ENCODE measurements at places on chromosomes 3 and 15. TPM values are rescaled to one million over a fixed set of nuclear protein-coding genes. Genes with fewer than 3 reads are reported as not detected.

The MUC20 gene
- 2.9 TPM for total RNA-seq

The C3orf22 gene
- total RNA-seq: not detected

The AHSG gene
- not detected for total RNA-seq

The GUCA1C gene
- not detected for total RNA-seq

The SLC28A2 gene
- not detected for total RNA-seq

The PLSCR5 gene
- not detected for total RNA-seq

The NEK4 gene
- 30.3 TPM for total RNA-seq

The FEZF2 gene
- total RNA-seq: not detected

DNA sequence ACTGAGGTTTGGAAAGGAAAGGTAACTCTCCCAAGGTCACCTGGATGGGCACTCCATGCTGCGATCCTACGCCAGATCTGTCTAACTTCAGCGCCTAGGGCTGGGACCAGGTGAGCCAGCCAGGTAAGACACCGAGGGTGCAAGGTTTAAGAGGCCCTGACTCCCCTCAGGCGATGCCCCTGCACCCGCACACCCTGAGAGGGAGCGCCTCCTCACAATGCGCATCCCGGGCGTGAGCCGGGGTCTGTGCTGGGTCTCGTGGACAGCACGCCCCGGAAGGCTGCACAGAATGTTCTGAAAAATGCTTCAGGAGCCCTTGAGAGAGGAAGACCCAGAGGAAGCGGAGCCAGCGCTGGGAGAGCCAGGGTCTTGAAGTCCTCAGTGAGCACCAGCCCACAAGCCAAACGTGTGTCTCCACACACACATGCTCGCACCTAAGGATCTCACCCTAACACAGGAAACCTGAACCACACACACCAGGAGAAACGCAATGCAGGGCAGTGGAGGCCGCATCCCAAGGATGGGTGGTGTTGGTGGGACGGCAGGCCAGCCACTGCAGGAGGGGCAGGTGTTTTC, 142.0 kb downstream of the ADAMTS17 start:
- no peak for DNase-seq

- DNase-seq: peak; percentile 44
Observed at GRCh38 chr15:99283717-99284116, 32.4 kb downstream of the LRRC28 start.

GRCh38 chr3:65478551-65479500, 559.9 kb downstream of the MAGI1 start:
- no peak for DNase-seq

- no peak for DNase-seq
Observed at GRCh38 chr3:128703561-128703960, 22.4 kb upstream of the RAB7A start.

GRCh38 chr3:185717627-185718402, 107.0 kb downstream of the IGF2BP2 start:
- DNase-seq: no peak

DNA sequence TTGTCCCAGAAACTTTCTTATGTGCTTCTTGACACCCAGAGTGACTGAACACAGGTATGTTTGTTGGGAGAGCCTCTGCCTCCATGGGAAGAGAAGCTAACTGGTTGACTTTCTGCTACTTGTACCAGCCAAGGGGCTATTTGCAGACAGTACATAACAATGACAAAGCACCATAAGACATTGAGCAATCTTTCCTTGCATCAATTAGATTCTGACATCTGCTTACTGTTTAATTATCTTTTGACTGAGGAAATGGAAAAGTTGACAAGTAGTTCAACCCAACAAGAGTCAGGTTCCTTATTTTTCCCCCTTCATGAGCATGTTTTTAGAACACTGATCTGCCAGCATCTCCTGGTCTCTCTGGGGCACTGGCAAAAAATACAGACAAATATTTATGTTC, 157.7 kb downstream of the RPLP1 start:
- no peak for DNase-seq

- no peak for DNase-seq
Observed at GRCh38 chr15:71761649-71762048, 48.7 kb upstream of the NR2E3 start.

GRCh38 chr3:142287866-142288638, 62.7 kb upstream of the GK5 start:
- DNase-seq: no peak

GRCh38 chr15:45710657-45711056, 75.8 kb downstream of the SQOR start:
- no peak for DNase-seq

DNA sequence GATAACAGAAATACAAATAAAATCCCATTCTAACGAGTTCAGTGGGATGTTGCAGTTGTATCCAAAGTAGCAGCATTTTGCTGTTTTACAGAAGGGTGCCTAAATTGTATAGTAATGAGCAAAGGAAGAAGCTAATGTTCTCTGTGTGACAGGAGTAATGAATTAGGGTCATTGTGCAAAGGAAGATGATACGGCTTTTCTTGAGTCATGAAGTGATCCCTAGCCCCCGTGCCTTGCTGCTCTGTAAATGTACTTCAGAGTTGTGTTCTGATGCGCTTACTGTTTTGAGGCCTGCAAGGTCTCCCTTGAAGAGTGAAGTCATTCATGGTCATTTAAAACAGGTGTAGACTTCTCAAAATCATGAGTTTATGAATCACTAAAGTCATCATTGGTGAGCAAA, 37.9 kb downstream of the ATP1B3 start:
- DNase-seq: no peak

GRCh38 chr15:43214592-43215295, 6.1 kb downstream of the EPB42 start:
- no peak for DNase-seq

- no peak for DNase-seq
Observed at GRCh38 chr15:88011533-88011932, 245.0 kb downstream of the NTRK3 start.

DNA sequence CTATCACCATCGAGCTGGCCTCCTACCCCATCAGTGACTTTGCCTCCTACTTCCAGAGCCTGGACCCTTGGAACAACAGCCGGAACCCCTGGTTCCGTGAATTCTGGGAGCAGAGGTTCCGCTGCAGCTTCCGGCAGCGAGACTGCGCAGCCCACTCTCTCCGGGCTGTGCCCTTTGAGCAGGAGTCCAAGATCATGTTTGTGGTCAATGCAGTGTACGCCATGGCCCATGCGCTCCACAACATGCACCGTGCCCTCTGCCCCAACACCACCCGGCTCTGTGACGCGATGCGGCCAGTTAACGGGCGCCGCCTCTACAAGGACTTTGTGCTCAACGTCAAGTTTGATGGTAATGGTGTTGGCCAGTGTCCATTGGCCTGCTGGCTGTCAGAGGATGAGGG, 6.1 kb downstream of the GRM2 start:
- no peak for DNase-seq

DNA sequence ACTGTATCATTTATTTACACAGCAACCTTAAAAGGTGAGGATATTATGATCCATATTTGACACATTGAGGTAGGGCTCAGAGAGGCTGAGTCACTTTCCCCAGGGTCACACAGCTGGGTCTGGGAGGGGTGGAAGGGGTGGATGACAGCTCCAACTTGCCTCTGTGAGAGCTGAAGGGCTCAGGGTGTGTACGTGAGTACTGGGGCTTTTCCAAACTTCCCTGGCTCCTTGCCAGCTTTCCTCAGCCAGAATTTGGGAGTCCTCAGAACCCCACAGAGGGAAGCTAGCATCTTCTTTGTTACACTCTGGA, 58.3 kb upstream of the SLC6A11 start:
- DNase-seq: no peak

DNA sequence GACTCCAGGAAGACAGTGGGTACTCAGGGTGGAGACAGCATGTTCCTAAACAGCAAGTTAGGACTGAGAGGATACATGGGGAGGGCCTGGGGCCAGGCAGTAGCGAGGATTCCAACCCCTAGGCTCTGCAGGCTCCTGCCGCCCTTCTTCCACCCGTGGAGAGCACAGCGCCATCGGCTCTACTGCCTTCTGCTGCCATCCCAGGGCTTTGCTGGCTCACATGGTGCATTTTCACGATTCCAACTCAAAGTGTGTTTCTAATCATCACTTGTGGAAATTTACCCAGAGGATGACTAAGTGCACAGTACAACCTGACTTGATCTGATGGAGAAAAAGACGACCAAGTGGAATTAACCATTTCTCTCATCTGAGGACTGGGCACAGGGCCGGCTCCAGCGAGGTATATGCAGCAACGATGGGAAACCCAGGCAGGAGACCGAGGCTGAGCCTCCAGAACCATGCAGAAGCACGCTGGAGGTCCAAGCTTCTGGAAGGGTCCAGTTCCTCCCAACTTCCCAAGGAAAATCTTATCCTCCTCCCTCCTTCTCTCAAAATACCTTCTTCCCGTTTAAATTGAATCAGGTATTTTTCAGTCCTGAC, 104.6 kb downstream of the LRIG1 start:
- no peak for DNase-seq

- no peak for DNase-seq
Observed at GRCh38 chr3:152942366-152942765, 107.4 kb downstream of the P2RY1 start.

GRCh38 chr3:145191543-145191942, 969.4 kb downstream of the PLOD2 start:
- DNase-seq: no peak

GRCh38 chr3:82891028-82891427, 1129.6 kb upstream of the GBE1 start:
- no peak for DNase-seq

DNA sequence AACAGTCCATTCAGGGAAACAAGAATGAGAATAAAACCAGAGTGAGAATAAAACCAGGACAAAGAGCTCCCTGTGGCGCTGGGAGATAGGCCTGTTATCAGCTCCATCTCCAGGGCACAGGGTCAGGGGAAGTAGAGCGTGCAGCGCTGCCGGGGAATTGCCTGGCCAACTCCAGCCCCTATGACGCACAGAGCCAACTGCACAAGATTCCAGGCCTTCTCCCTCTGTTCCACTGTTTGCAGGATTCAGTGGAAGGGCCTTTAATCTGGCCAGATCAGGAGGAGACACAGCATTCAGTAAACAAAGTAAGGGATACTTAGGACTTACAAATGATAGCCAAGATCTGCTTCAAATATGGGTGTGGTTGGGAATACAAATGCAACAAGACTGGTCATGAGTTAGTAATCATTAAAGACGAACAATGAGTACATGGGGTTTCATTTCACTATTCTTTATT, 49.4 kb downstream of the ITGB5 start:
- no peak for DNase-seq

- no peak for DNase-seq
Observed at GRCh38 chr15:69881302-69881670, 216.4 kb downstream of the TLE3 start.

- DNase-seq: peak; percentile 31
Observed at GRCh38 chr15:79572691-79573404, 140.7 kb downstream of the MINAR1 start.

DNA sequence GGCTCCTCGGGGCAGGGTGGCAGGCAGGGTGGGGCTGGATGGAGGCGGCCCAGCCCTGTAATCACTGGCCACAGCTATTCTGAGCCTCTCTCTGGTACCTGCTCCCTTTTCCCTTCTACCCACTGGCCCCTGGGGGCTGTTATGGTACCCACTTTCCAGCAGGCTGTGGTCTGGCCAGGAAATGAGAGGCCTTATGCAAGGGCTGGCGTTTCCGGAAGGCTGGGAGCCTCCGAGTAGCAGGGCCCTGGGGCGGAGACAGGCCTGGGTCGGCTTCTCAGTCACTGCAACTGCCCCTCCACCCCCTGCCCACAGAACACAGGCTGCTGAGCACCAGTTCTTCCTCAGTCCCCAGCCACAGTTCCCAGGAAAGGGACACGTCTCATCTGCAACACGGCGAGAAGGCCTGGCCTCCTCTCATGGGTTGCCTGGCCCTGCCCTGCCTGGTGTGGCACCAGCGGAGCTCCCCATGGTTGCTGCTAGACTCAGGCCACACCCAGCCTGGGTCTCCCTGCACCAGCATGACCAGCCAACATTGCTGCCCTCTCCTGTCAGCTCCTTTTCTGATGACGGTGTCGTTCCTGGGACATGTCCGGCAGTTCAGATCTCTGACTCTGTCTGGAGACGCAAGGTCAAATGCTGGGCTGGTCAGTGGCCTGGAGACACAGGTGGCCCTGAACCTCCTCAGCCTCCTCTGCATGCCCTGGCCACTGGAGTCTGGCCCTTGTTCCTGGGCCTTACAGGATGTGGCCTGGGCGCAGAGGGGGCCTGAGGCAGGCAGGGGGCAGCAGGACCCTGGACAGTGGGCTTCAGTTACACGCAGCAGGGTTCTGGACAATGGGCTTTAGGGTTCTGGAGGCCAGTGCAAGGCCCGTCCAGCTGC, 6.5 kb downstream of the CHST13 start:
- no peak for DNase-seq

DNA sequence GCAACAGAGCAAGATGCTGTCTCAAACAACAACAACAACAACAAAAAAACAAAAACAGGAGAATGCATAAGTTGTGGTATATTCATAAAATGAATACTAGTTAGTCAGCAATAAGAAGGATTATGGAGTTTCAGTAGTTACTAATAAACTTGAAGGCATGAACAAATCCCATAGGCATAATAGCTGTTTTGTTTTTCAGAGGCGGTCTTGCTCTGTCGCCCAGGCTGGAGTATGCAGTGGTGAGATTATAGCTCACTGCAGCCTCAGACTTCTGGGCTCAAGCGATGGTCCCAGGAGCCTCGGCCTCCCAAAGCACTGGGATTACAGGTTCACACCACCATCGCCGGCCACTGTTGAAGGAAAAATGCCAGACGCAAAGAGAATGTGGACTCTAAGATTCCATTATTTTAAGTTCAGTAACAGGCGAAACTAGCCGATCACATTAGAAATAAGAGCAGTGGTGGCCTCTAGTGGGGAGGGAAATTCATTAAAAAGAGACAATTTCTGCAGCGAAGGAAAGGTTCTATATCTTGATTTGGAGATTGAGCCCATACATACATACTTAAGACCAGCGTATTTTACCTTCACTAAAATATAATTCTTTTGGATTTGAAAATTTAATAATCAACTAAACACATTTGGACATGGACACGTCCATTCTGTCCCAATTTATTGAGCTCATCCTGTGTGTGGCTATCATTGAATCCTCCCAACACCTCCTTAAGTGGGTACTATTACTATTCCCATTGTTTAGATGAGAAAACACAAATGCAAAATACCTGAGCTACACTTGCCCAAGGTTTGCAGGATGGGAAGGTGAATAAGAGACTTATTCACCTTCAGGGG, 27.4 kb upstream of the HDAC11 start:
- DNase-seq: peak; percentile 85

- DNase-seq: no peak
Observed at GRCh38 chr3:161800985-161801559, 304.5 kb downstream of the OTOL1 start.

DNA sequence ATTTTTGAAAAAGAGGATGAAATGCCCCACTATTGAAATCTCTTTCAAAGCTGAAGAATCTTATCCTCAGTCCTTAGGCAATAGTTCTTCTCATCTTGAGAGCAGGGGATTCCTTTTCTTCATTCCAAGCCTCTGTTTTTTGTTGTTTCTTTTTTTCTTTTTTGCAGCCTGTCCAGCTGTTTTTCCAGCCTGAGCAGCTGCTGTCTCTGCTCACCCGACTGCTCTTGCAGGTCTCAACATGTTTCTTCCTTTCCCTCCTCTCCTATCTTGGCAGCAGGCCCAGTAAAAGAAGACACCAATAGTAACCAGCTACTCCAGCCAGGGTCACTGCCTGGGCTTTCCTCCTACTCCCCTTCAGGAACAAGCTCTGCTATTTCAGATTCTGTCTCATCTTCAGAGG, 23.8 kb downstream of the MEX3B start:
- DNase-seq: no peak

- no peak for DNase-seq
Observed at GRCh38 chr3:180048103-180048502, 11.4 kb upstream of the PEX5L start.
